DMS79 (cell line): ENCODE measurements at places on chromosomes 7 and 10.

- DNase-seq = no peak
Observed at GRCh38 chr10:124756156-124756903, 12.2 kb upstream of the FAM53B start.

DNA sequence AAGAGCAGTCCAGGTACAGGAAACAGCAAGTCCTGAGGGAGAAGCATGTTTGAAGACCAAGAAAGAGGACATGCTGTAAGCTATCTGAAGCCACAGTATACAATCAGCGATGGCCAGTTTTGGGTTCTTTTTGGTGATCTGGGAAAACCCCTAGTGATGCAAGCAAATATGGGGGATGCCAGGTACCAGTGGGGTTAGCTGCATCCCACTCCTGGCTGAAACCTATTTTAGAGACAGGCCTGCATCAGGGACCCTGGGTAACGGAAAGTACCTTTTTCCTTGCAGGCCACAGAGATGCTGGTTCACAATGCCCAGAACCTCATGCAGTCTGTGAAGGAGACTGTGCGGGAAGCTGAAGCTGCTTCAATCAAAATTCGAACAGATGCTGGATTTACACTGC, 32.9 kb downstream of the AP3M1 start:
- DNase-seq = no peak

- DNase-seq = peak; percentile 44
Observed at GRCh38 chr7:7702826-7703225, 15.6 kb downstream of the RPA3 start.

GRCh38 chr10:43821103-43821502, 172.4 kb upstream of the ZNF32 start:
- no peak for DNase-seq

GRCh38 chr7:37947138-37947940, 26.9 kb downstream of the EPDR1 start:
- no peak for DNase-seq

GRCh38 chr7:137847568-137848050, 835 bp upstream of the DGKI start:
- no peak for DNase-seq

GRCh38 chr7:13871008-13871407, 118.5 kb downstream of the ETV1 start:
- no peak for DNase-seq
